CD4-positive, CD25-positive, alpha-beta regulatory T cell (primary cell): ENCODE measurements at places on chromosomes 3 and 15. TPM values are rescaled to one million over a fixed set of nuclear protein-coding genes. Genes with fewer than 3 reads are reported as not detected.

Gene CLDN18
- polyA plus RNA-seq = not detected

Gene ASB14
- polyA plus RNA-seq = 0.26 TPM

Gene GOLGA6B
- polyA plus RNA-seq = not detected

Gene NOX5
- not detected for polyA plus RNA-seq

Gene ROPN1B
- polyA plus RNA-seq = 0.12 TPM

Gene CDC25A
- 0.13 TPM for polyA plus RNA-seq

Gene CYP1A2
- not detected for polyA plus RNA-seq

Gene IQCH
- 0.32 TPM for polyA plus RNA-seq

Gene OR5H1
- polyA plus RNA-seq = not detected

Gene CAMKV
- polyA plus RNA-seq = not detected
